ENCODE measurements at places on chromosomes 1 and 21.
A peak's percentile ranks its signal among the peaks of the same experiment; 100 is the strongest.

DNA sequence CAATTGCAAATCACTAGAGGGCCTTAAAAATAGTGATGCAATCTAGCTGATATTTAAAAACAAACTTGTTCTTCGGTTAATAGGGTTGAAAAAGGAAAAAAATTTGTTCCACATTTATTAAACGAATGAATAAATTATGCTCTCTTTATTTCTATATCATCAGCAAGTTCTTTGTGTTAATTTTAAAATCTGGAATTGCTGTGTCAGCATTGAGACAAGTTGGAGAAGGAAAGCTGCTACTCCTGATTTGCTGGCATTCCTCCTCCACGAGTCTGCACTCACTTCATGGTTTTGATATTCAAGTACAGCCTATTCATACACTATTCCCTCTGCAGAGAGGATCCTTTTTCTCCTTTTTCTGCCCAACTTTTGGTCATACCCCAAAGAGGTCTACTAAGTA is 117.6 kb downstream of the MRPL39 start:
- no peak for DNase-seq

GRCh38 chr1:156458181-156458503 is 42.4 kb downstream of the MEF2D start:
- peak; percentile 54 for DNase-seq

GRCh38 chr1:71577451-71578131 is 496.8 kb upstream of the ZRANB2 start:
- DNase-seq = no peak

DNA sequence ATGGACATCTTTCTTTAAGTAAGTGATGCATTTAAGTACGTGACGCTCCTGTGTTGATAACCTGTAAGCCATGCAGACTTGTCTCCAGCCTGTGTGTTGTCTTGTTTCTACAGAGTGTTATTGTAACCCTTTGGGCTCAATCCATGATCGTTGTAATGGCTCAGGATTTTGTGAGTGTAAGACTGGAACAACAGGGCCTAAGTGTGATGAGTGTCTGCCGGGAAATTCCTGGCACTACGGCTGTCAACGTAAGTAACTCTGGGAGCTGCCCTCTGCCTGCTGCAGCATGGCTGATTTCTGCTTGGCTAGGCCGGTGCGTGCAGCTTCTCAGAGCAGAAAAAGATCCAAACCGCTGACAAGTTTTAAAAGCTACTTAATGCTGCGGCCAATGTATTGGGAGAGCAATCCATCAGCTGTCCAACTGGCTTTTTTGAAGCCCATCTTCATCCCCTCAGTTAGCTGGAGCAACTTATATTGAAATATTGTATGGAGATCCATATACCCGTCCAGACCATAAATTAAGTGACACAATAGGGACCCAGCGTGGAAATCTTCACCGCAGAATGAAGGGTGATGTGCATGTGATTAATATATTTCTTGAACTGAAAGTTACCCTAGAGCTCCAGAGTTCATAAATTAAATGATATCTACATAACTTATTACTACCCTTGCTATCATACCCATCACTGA is 295.9 kb downstream of the NTNG1 start:
- DNase-seq = no peak

GRCh38 chr1:51442198-51442597 is 76.9 kb downstream of the EPS15 start:
- no peak for DNase-seq

DNA sequence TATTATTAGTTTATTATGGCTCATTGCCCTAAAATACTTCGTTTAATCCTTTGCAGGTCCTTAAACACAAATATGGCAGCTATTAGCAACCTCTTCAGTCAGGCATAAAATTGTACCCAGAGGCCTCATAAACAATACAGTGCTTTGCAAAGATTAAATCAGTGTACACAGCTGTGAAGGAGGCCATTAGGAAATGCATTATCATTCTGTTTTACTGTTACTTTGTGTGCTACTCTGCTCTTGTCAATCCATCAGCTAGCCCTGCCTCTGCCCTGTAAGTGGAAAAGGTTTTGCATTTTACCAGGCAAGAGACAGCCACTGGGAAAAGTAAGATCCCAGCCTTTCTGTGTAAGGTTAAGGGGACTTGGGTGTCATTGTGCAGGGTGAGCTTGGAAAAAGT is 415.7 kb upstream of the DAB1 start:
- no peak for DNase-seq

- DNase-seq = no peak
Observed at GRCh38 chr1:183721041-183721440, 67.9 kb upstream of the APOBEC4 start.

- DNase-seq = no peak
Observed at GRCh38 chr1:209797978-209798639, 7.8 kb downstream of the IRF6 start.

DNA sequence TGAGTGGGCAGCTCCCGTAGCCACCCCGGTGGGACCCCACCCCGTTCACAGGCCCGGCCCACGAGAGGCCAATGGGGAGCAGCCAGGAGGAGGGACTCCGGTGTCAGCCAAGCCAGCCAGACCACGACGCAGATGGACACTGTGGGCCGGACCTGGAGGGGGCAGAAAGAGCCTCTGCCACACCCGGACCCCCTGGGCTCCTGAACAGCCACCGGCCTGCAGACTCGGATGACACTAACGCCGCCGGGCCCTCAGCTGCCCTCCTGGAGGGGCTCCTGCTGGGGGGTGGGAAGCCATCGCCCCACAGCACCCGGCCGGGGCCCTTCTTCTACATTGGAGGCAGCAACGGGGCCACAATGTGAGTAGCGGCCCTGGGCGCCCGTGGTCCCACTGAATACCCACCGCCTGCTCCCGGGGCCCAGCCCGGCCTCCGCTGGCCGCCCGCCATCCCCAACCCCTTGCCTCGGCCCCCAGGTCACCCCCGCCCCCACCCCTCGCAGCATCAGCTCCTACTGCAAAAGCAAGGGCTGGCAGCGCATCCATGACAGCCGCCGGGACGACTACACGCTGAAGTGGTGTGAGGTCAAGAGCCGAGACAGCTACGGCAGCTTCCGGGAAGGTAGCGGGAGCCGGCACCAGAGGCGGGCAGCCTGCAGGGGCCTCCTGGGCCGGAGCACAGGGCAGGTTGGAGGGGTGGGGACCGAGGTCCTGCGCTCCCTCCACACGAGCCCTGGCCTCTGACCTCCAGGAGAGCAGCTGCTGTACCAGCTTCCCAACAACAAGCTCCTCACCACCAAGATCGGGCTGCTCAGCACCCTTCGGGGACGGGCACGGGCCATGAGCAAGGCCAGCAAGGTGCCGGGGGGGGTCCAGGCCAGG is 6.5 kb downstream of the TTLL10 start:
- no peak for DNase-seq

GRCh38 chr1:116133696-116134475 is 22.7 kb downstream of the MAB21L3 start:
- DNase-seq = no peak

GRCh38 chr1:36696261-36696940 is 213.7 kb upstream of the CSF3R start:
- no peak for DNase-seq

GRCh38 chr1:47563201-47563600 is 125.4 kb downstream of the FOXD2 start:
- DNase-seq = no peak

GRCh38 chr1:222654849-222655248 is 37.0 kb downstream of the MIA3 start:
- peak; percentile 28 for DNase-seq

GRCh38 chr21:25535849-25536248 is 71.4 kb downstream of the MRPL39 start:
- DNase-seq = no peak

- no peak for DNase-seq
Observed at GRCh38 chr21:24395320-24395923, 1211.9 kb downstream of the MRPL39 start.

DNA sequence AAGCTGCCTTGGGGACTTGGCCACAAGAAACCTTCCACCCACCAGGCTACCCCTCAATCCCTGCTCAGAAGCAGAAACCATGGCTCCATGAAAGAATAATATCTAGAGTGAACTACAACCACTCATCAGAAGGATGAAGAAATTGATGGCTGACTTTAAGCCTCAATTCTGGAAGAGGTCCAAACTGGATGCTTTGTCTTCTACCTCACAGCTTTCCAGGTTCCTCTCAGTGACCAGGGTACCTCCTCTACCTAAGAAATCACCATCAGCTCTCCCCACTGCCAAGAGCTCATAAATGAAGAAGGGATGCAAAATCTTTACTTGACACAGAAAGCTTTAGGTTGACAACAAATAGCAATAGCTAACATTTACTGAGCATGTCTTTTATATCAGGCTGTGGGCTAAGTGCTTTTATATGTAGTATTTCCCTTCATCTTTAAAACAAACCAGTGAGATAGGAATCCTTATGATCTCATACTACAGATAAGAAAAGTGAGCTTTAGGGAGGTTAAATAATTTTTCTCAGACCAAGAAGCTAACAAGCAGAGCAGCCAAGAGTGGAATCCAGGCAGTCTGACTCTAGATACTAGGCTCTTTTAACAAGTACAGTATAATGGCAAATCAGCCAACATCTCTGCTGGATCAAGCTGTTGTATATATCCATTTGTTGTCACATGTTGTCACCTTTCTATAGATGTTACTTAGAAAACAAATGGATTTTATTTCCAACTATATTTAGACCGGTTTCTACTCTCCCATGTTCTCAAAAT is 243.0 kb upstream of the SGIP1 start:
- DNase-seq = no peak

- no peak for DNase-seq
Observed at GRCh38 chr1:42136466-42136865, 16.7 kb upstream of the GUCA2B start.

GRCh38 chr1:11362547-11363021 is 89.6 kb downstream of the UBIAD1 start:
- no peak for DNase-seq

GRCh38 chr1:113103048-113103447 is 30.1 kb downstream of the LRIG2 start:
- no peak for DNase-seq

GRCh38 chr1:90044346-90044745 is 49.4 kb downstream of the ZNF326 start:
- no peak for DNase-seq

DNA sequence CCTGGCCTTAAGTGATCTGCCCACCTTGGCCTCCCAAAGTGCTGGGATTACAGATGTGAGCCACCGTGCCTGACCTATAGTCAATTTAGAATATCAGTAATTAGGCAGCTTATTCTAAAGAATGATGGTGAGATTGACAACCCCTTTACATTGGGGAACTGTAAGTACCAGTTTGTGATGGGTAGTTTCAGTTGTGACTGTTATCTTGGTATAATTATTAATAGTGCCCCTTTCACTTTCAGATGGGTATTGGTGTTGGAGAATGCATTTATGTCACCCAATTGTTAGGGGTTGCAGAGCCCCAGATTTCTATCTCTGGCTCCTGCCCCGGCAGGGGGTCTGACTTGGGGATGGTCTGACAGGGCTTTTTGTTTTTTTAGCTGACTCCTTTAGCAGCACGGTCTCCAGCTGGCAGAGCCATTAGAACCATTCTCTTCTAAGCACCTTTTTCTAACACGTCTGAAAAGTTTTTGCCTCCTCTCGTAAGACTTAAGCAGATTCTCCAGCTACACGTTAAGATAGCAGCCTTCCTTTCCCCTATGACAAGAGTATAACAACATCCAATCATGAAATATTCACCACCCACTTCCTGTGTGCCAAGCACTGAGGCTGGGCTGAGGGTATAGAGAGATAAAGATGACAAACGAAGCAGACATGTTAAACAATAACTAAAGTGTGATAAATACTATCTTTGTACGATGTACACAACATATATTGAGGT is 157.8 kb downstream of the SDCCAG8 start:
- no peak for DNase-seq

DNA sequence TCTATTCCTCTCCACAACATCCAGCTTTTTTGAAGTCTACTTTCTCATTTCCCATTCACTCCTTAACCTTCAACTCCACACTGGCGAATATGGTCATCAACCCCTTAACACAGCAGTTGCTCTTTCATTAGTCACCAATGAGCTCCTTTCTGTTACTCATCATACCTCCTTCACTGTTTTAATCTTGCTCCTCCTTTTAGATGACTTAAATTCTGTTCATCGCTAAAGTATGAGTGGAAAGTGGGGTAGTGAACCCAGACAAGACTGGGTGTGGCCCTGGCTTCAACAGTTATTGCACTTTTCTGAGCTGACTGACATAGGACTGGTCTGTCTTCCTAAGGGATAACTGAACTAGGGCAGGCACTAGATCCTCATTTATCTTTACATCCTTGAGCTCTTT is 51.3 kb downstream of the AKT3 start:
- DNase-seq = peak; percentile 90

DNA sequence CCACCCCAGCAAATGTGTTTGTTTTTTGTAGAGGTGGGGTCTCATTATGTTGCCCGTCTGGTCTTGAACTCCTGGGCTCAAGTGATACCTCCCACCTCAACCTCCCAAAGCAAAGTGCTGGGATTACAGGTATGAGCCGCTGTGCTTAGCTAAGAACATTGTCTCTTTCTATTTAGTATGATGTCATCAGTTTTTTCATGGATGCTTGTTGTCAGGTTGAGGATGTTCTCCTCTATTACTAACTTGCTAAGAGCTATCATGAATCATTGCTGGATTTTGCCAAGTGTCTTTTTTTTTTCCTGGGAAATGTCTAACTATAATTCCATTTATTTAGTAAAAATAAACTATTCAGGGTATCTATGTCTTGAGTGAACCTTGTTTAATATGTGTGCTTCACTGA is 19.0 kb upstream of the MPC2 start:
- DNase-seq = no peak

- DNase-seq = no peak
Observed at GRCh38 chr21:43902441-43902840, 37.4 kb downstream of the AGPAT3 start.

DNA sequence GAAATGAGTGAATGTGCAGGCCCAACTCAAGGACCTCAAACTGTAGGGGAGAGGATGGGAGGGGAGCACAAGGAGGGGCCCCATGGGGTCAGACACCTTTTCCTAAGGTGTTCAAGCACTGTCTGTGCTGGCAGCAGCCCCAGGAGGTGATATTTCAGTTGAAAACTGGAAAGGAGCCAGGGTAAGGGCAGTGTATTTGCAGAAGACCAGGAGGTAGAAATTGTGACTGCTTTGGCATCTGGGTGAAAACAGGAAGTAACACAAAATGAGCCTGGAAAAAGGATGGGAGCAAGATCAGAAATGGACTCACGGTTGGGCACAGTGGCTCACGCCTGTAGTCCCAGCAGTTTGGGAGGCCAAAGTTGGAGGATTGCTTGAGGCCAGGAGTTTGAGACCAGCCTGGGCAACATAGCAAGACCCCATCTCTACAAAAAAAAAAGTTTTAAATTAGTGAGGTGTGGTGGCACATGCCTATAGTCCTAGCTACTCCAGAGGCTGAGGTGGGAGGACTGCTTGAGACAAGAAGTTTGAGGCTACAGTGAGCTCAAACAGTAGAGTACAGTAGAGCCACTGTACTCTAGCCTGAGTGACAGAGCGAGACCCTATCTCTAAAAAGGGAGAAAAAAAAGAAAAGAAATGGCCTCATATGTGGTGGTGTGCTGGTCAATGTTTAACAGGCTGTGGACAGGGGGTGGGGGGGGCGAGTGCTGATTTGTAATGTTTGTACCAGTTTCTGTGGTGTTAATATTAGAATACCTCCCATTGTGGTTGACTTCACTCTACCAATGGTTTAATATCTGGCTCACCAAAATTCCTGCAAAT is 76.2 kb upstream of the ANGPTL1 start:
- no peak for DNase-seq

- peak; percentile 54 for DNase-seq
Observed at GRCh38 chr1:211698161-211699026, 23.0 kb upstream of the NEK2 start.

GRCh38 chr1:112808861-112809684 is 93.9 kb upstream of the PPM1J start:
- DNase-seq = peak; percentile 67

- no peak for DNase-seq
Observed at GRCh38 chr21:45225741-45226327, 61.9 kb downstream of the POFUT2 start.

Measured in brain microvascular endothelial cell (primary cell).